Stimulated activated naive CD8-positive, alpha-beta T cell treated with anti-CD3 and anti-CD28 coated beads, Interleukin-15, Interleukin-2, amounts not matched to agents 100 U/mL and 50 U/mL, for 24 hours (primary cell): ENCODE measurements at places on chromosomes 6 and 20.

DNA sequence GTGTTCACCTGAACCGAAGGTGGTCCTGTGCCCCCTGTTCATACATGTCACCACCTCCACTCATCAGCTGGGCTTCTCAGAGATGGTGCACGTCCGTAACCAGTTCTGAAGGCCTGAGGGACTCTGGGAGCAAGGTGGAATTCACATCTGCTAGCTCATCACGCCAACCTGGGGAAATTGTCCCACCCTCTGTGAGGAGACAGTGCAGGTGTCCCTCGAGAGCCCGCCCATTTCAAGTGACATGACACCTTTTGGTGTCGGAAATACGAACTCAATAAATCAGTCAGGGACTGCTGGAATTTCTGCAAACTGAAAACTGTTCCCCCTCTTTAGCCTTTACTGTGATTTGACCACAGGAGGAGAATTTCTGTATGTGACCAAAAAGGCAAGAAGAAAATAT, 99.4 kb downstream of the SYNDIG1 start:
- DNase-seq = no peak

GRCh38 chr6:118124851-118125250, 217.8 kb downstream of the SLC35F1 start:
- DNase-seq = no peak

GRCh38 chr20:18001131-18001921, 32.5 kb downstream of the MGME1 start:
- DNase-seq = no peak

DNA sequence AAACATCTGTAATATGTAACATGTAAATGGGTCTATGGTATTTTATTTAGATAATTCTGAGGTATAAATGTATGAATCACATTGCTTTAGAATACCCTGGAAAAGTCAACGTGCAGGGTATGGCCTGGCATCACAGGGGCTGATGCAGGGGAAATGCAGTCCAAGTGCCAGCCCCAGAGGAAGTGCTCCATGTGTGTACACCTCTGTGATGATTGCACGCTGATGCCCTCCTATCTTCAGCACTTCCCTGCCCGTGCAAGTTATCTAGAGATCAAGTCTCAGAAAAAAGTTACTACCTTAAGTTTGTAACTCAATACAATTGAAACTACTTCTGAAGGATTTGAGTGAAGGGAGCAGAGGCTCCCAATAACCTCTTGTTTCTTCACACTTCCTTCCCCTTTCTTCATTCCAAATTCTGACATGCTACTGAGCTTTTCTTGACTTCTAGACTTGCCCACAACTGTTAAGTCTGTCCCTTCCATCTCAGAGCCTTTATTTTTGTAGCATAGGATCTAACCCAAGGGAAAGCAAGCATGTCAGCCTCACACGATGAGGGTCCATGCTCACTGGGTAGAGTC, 2.2 kb downstream of the SMLR1 start:
- no peak for DNase-seq

GRCh38 chr6:55266896-55267295, 60.4 kb upstream of the GFRAL start:
- DNase-seq = no peak

- no peak for DNase-seq
Observed at GRCh38 chr6:49555951-49556350, 5.5 kb downstream of the C6orf141 start.

DNA sequence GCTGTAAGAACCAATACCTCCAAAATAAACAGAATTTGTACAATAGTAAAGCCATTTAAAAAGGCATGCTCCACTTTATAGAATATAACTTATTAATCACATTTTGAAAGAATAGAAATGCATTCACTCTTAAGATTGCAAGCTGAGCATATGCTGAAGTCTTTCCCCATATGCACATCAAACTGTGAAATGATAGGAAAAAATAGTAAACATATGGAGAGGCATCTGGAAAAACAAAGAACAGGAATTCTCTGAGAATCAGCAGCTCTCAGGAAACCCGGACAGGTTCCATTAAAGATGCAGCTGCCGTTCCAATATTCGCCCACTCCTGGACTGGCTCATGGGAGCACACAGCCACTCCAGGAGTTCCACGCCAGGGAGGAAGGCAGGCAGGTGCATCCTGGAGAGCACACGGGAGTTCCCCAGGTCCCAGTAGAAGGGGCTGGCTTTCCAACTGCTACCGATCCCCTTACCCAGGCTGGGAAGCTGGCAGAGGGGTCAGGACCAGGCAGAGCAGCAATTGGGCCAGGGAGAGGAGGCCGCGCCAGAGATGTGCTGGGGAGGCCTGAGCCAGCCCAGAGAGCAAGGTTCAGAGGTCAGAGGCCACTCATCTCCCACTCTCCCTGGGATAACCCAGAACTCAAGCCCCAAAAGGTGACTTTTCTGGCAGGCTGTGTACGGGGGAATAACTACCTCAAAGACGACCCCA, 111.1 kb downstream of the DLL1 start:
- no peak for DNase-seq

- DNase-seq = no peak
Observed at GRCh38 chr6:6788394-6789032, 200.0 kb downstream of the LY86 start.

- DNase-seq = no peak
Observed at GRCh38 chr6:131182991-131183425, 47.7 kb downstream of the AKAP7 start.

- DNase-seq = no peak
Observed at GRCh38 chr20:53900380-53900999, 169.9 kb downstream of the BCAS1 start.
